ENCODE measurements at places on chromosomes 4 and X. TPM values are rescaled to one million over a fixed set of nuclear protein-coding genes. Genes with fewer than 3 reads are reported as not detected.

DNA sequence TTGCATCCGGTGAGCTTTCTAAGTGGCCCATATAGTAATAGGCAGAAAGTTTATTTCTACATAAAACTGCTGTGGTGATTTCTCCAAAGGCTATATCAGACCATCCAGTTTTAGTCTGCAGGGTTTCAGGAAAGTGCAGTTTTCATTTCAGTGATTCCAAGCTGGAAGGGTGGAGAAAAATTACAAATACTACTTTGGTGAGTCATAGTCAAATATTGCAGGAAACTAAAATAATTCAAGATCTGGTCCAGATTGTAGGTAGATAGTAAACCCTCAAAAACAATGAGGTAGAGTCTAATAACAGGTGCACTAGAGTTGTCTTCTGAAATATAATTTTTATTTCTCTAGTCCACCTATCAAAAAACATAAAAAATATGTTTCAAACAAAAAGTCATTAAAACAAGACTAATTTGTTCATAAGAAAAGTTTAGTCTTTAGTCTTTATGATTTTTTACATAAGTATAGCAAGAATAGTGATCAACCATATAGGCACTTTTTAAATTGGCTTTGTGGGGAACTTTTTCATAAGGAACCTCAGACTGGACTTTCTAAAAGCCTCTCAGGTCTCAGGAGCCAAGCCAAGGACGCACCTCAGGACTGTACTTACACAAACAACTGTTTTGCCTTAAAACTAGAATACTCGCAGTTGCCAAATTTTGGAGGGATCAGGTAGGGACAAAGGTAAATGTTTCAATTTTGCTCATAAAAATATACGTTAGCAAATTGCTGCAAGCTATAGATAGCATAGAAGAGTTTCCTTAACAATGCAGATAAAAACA lies 101.8 kb upstream of the TLR3 start:
- DNase-seq = no peak

GRCh38 chr4:13212936-13213335 lies 271.2 kb downstream of the RAB28 start:
- DNase-seq = no peak

GRCh38 chrX:28787206-28787605 lies 200.0 kb downstream of the IL1RAPL1 start:
- DNase-seq = no peak

HHIP gene
- 0.50 TPM for total RNA-seq

Data from left cardiac atrium (tissue), 4 donors.